ENCODE measurements at places on chromosomes 6 and 20. TPM values are rescaled to one million over a fixed set of nuclear protein-coding genes. Genes with fewer than 3 reads are reported as not detected.

The OLIG3 gene
- not detected for total RNA-seq

The ACSS2 gene
- 46.0 TPM for total RNA-seq

The SAMD3 gene
- total RNA-seq, result 2.7 TPM

The OR2J3 gene
- total RNA-seq, result not detected

The ZC2HC1B gene
- not detected for total RNA-seq

The RGS17 gene
- 11.6 TPM for total RNA-seq

The SGK2 gene
- 3.8 TPM for total RNA-seq

The PPP1R16B gene
- total RNA-seq, result 139 TPM

The PRSS16 gene
- 4.0 TPM for total RNA-seq

The ATP6V1G2 gene
- 195 TPM for total RNA-seq

The CLVS2 gene
- total RNA-seq, result 72.1 TPM

The CYP21A2 gene
- 3.2 TPM for total RNA-seq

The E2F1 gene
- 7.9 TPM for total RNA-seq

The PRPH2 gene
- total RNA-seq, result 2.9 TPM

The PRR18 gene
- total RNA-seq, result 48.8 TPM

The GNAS-AS1 gene
- 0.54 TPM for total RNA-seq

The ANKRD66 gene
- total RNA-seq, result not detected

The GLP1R gene
- 0.78 TPM for total RNA-seq

The TRIM15 gene
- not detected for total RNA-seq

The BPIFA1 gene
- total RNA-seq, result not detected

The OR12D3 gene
- not detected for total RNA-seq

The CENPW gene
- 4.5 TPM for total RNA-seq

The ARHGAP18 gene
- 4.5 TPM for total RNA-seq

The ACTL10 gene
- total RNA-seq, result not detected

The PPIL6 gene
- total RNA-seq, result 12.9 TPM

The PACSIN1 gene
- 402 TPM for total RNA-seq

The SLC52A3 gene
- total RNA-seq, result 8.6 TPM

The MUC21 gene
- total RNA-seq, result not detected

The ADTRP gene
- total RNA-seq, result 3.1 TPM

The RIPK1 gene
- total RNA-seq, result 16.0 TPM

The OXT gene
- not detected for total RNA-seq

The PTCRA gene
- not detected for total RNA-seq

The MCCD1 gene
- total RNA-seq, result not detected

The IL17F gene
- not detected for total RNA-seq

The WFDC12 gene
- total RNA-seq, result not detected

The NOX3 gene
- not detected for total RNA-seq

The RNF39 gene
- not detected for total RNA-seq

The TMEM14A gene
- total RNA-seq, result 57.9 TPM

The SLC26A8 gene
- total RNA-seq, result 7.0 TPM
